ENCODE measurements at places on chromosomes 2 and 18. TPM values are rescaled to one million over a fixed set of nuclear protein-coding genes. Genes with fewer than 3 reads are reported as not detected.

Gene IGFBP5
- 20.5 TPM for total RNA-seq

Gene TMEM200C
- not detected for total RNA-seq

Gene C2orf81
- 0.48 TPM for total RNA-seq

Gene MC4R
- not detected for total RNA-seq

Gene REG1B
- total RNA-seq = not detected

Gene ASB18
- 0.04 TPM for total RNA-seq

Gene TSN
- 131 TPM for total RNA-seq

Gene FAM237A
- total RNA-seq = not detected

Gene HAAO
- 4.7 TPM for total RNA-seq

Gene DNAJC5G
- total RNA-seq = not detected

Gene TRPM8
- total RNA-seq = 0.18 TPM

Gene IL36A
- total RNA-seq = not detected

Gene IGFBP2
- total RNA-seq = 188 TPM

Gene DNAH7
- total RNA-seq = 0.32 TPM

Gene FAM136A
- total RNA-seq = 78.7 TPM

Gene VAMP5
- not detected for total RNA-seq

Gene KLF7
- 6.0 TPM for total RNA-seq

Gene GKN1
- not detected for total RNA-seq

Gene NEU2
- not detected for total RNA-seq

Gene SIGLEC15
- total RNA-seq = not detected

Gene TMEM182
- total RNA-seq = 6.7 TPM

Gene CNDP1
- total RNA-seq = not detected

Gene CLEC4F
- total RNA-seq = not detected

Gene NCKAP5
- not detected for total RNA-seq

Gene HOXD9
- 4.4 TPM for total RNA-seq

Gene DNAH6
- total RNA-seq = not detected

Gene SERPINB7
- total RNA-seq = not detected

Gene AFF3
- not detected for total RNA-seq

Gene PIAS2
- 35.8 TPM for total RNA-seq

Gene RAPH1
- total RNA-seq = 25.7 TPM

Gene FMNL2
- total RNA-seq = 22.3 TPM

Gene NMUR1
- total RNA-seq = not detected

Gene CFAP65
- total RNA-seq = not detected

Gene STON1
- total RNA-seq = 12.5 TPM

Gene DNMT3A
- 26.1 TPM for total RNA-seq

Gene PDE1A
- total RNA-seq = 1.6 TPM

Gene POMC
- total RNA-seq = not detected

Gene CBLN2
- total RNA-seq = 0.18 TPM

Gene TBR1
- total RNA-seq = 0.13 TPM

Gene RPRM
- not detected for total RNA-seq

Gene MDH1B
- total RNA-seq = 1.3 TPM

Gene TUBA4B
- not detected for total RNA-seq

Gene TIGD1
- 10.2 TPM for total RNA-seq

Gene SMPD4
- 62.0 TPM for total RNA-seq

Gene ALPG
- not detected for total RNA-seq

Gene LCT
- total RNA-seq = not detected

Gene FHOD3
- total RNA-seq = 0.15 TPM

Gene GREB1
- total RNA-seq = 0.38 TPM

Gene UGT1A8
- not detected for total RNA-seq

Gene LAMA1
- total RNA-seq = 11.9 TPM

Gene TMEFF2
- total RNA-seq = 5.0 TPM

Gene CCDC68
- total RNA-seq = not detected

All from SJCRH30 (cell line).